ENCODE measurements at places on chromosomes 3 and 15.

DNA sequence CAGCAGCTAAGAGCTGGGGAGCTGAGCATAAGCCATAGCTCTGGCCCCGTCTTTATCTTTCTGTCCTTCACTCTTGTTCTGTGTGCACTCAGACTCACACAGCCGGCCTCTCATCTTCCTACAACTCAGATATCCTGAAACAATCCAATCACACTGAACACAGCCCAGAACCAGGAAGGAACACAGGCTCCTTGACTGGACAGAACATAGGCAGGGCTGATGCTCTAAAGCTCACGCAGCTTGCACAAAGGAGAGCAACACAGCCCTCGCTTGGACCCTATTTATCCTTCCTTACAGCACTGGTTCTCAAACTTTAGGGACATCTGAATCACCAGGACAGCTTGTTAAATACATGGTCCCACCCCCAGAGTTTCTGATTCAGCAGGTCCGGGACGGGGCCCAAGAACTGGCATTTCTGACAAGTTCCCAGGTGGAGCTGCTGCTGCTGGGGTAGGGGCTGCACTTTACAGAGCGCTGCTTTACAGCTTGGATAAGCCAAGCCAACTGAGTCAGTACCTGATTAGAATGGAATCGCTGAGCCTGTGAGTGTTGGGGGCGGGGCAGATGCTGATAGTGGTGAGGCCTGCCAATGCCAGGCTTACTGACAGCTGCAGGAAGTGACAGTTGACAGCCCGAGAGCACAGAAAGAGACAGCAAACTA lies 65.1 kb downstream of the MRPL46 start:
- DNase-seq: no peak

GRCh38 chr3:51392355-51393133 lies 1.5 kb downstream of the RBM15B start:
- DNase-seq: no peak

- DNase-seq: no peak
These were observed 422.2 kb downstream of the ZNF385D start for GRCh38 chr3:21328711-21329390.

DNA sequence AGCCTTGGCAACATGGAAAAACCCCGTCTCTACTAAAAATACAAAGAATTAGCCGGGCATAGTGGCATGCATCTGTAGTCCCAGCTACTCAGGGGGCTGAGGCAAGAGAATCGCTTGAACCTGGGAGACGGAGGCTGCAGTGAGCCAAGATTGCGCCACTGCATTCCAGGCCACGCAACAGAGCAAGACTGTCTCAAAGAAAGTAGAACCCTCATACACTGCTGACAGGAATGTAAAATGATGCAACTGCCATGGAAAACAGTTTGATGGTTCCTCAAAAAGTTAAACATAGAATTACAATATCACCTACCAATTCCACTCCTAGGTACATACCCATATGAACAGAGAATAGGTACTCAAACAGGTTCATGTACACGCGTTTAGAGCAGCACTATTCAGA lies 158.9 kb downstream of the TBC1D5 start:
- no peak for DNase-seq

- DNase-seq: no peak
These were observed 132.6 kb upstream of the TBL1XR1 start for GRCh38 chr3:177329854-177330253.

GRCh38 chr15:39124155-39124552 lies 456.7 kb upstream of the THBS1 start:
- no peak for DNase-seq

Measured in NCI-H146 (cell line).